Spinal cord (tissue), 10 donors: ENCODE measurements at places on chromosomes 13 and 19. TPM values are rescaled to one million over a fixed set of nuclear protein-coding genes. Genes with fewer than 3 reads are reported as not detected.

PSG7 gene
- total RNA-seq, result not detected

ACP5 gene
- total RNA-seq, result 4.4 TPM

KISS1R gene
- total RNA-seq, result 0.50 TPM

ZIC2 gene
- total RNA-seq, result 75.9 TPM

BTBD2 gene
- 49.9 TPM for total RNA-seq
